Esophagus mucosa (tissue), 1 donor: ENCODE measurements at places on chromosomes 5 and 9. TPM values are rescaled to one million over a fixed set of nuclear protein-coding genes. Genes with fewer than 3 reads are reported as not detected.

The PTGS1 gene
- total RNA-seq: 29.9 TPM

The EIF4E1B gene
- not detected for total RNA-seq

The ORM2 gene
- total RNA-seq: 0.36 TPM

The GTF2H2 gene
- total RNA-seq: 9.7 TPM

The PCDHGA2 gene
- total RNA-seq: 0.68 TPM

The IFNE gene
- 5.6 TPM for total RNA-seq

The AMBP gene
- 0.44 TPM for total RNA-seq

The SLC36A2 gene
- total RNA-seq: not detected

The GABRA6 gene
- total RNA-seq: not detected

The TPPP gene
- 3.3 TPM for total RNA-seq

The C5orf58 gene
- not detected for total RNA-seq

The REEP2 gene
- 0.36 TPM for total RNA-seq

The PLPPR1 gene
- 0.32 TPM for total RNA-seq

The NTRK2 gene
- total RNA-seq: 9.8 TPM

The PRDM9 gene
- not detected for total RNA-seq

The GRIN3A gene
- not detected for total RNA-seq

The DOCK8 gene
- 11.4 TPM for total RNA-seq

The KCTD16 gene
- not detected for total RNA-seq

The SH3TC2 gene
- total RNA-seq: 3.4 TPM
